ENCODE measurements at places on chromosomes 7 and 10. TPM values are rescaled to one million over a fixed set of nuclear protein-coding genes. Genes with fewer than 3 reads are reported as not detected.

Gene GSAP
- 2.5 TPM for total RNA-seq

Gene LEP
- not detected for total RNA-seq

Gene CNPY1
- total RNA-seq = not detected

DNA sequence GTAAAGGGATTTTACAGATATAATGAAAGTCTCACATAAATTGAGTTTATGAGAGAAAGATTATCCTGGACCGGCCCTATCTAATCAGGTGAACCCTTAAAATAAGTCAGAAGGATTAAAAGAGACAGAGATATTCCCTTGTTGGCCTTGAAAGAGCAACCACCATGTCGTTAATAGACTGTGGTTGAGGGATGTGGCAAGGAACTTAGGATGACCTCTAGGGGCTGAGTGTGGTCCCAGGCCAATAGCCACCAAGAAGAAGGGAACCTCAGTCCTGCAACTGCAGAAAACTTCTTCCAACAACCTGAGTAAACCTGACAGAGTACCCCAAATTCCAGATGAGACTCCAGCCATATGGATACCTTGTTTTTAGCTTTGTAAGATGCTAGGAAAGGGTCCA is 121.5 kb downstream of the POLR1F start:
- DNase-seq = no peak

DNA sequence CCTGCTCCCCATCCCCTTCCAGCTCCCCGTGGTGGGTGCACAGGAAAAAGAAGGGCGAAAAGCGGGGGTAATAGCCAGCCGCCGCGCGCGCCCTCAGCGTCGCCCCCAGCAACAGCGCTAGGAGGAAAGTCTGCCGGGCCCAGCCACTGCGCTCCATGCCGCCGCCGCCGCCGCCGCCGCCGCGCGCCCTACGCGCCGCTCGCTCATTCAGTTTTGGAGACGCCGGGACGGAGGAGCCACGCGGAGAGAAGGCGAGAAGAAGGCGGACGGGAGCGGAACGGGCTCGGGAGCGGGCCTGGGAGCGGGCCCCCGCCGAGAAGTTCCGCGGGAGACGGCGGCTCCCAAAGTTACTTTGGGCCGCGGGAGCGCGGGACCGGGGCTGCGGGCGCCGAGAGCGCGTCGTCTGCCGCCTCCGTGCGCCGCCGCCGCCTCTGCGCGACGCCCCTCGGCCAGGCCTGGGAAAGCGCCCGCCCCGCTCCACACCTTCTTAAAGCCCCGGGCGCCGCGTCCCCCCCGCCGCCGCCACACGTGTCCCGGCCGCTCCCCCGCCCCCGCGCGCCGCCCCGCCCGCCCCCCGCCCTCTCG is at the start of gene RELN:
TSS of gene RELN (minus strand) at position 459 of the 585 bp plus-strand sequence. CDS start at position 157, 302 bp downstream.
- DNase-seq = no peak

Data from PC-3 (cell line).